ENCODE measurements at places on chromosomes 12 and 14.
A peak's percentile ranks its signal among the peaks of the same experiment; 100 is the strongest.

- H3K4me1 ChIP-seq: peaks cover 22% of the 10 kb centered on the region
- no peak for DNase-seq
- H3K27ac ChIP-seq: peak overlapping the region; percentile 96
- no peaks in the 10 kb centered on the region for H3K27me3 ChIP-seq
- no peaks in the 10 kb centered on the region for H3K36me3 ChIP-seq
Measured at GRCh38 chr12:49109641-49110463, 795 bp downstream of the LMBR1L start.

- H3K36me3 ChIP-seq: no peaks in the 10 kb centered on the region
- H3K27ac ChIP-seq: peak overlapping the region; percentile 60
- DNase-seq: peak; percentile 72
- H3K4me1 ChIP-seq: peaks cover 4% of the 10 kb centered on the region
- peaks cover 28% of the 10 kb centered on the region for H3K27me3 ChIP-seq
Measured at GRCh38 chr14:91830777-91831176, 36.6 kb downstream of the TC2N start.

GRCh38 chr14:61930101-61930857 lies 168.1 kb downstream of the SNAPC1 start:
- no peaks in the 10 kb centered on the region for H3K36me3 ChIP-seq
- no peak overlapping the region for H3K27ac ChIP-seq
- no peaks in the 10 kb centered on the region for H3K27me3 ChIP-seq
- no peak overlapping the region for H3K4me3 ChIP-seq
- DNase-seq: no peak
- no peaks in the 10 kb centered on the region for H3K4me1 ChIP-seq

GRCh38 chr12:1562813-1563407 lies 31.5 kb downstream of the FBXL14 start:
- no peak overlapping the region for H3K4me3 ChIP-seq
- no peaks in the 10 kb centered on the region for H3K27me3 ChIP-seq
- H3K27ac ChIP-seq: no peak overlapping the region

DNA sequence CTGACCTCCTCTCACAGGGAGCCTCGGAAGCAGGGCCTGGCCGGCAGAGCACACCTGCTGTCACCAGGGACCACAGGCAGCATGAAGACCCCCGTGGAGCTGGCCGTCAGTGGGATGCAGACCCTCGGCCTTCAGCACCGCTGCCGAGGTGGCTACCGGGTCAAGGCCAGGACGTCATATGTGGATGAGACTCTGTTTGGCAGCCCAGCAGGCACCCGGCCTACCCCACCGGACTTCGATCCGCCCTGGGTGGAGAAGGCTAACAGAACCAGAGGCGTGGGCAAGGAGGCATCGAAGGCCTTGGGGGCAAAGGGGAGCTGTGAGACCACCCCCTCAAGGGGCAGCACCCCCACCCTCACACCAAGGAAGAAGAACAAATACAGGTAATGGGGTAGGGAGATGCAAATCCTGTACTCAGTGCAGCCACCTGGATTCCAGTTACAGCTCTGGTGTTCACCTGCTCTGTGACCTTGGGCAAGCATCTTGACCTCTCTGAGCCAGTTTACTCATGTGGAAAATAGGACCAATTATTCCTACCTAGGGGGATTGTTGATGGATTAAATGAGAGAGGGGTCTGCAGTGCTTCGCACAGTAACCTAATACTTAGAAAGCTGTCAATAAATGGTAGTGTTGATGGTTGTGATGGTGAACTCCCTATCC lies 1.3 kb downstream of the RITA1 start:
- H3K36me3 ChIP-seq: peaks cover 18% of the 10 kb centered on the region
- no peaks in the 10 kb centered on the region for H3K27me3 ChIP-seq
- H3K4me1 ChIP-seq: peaks cover 5% of the 10 kb centered on the region
- H3K27ac ChIP-seq: no peak overlapping the region
- no peak for DNase-seq

GRCh38 chr12:12356467-12356895 lies 397 bp upstream of the BORCS5 start:
- H3K36me3 ChIP-seq: no peaks in the 10 kb centered on the region
- H3K4me3 ChIP-seq: peak overlapping the region; percentile 89
- DNase-seq: no peak
- peaks cover 13% of the 10 kb centered on the region for H3K4me1 ChIP-seq
- peak overlapping the region; percentile 94 for H3K27ac ChIP-seq

Measured in left lung (tissue), 14 donors.